T follicular helper cell (primary cell): ENCODE measurements at places on chromosomes 1 and 21.

- DNase-seq: no peak
Measured at GRCh38 chr1:167510244-167510643, 8.1 kb downstream of the CD247 start.

DNA sequence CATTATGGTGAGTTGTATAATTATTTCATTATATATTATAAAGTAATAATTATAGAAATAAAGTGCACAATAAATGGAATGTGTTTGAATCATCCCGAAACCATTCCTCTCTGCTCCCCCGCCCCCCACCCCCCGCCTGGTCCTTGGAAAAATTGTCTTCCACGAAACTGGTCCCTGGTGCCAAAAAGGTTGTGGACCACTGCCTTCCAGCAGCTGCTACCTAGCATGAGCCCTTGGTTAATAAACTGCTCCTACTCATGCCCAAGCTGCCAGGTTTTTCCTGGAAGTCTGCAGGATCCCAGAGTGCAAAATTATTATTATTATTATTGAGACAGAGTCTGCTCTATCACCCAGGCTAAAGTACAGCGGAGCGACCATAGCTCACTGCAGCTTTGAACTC, 6.8 kb upstream of the IFNGR2 start:
- no peak for DNase-seq

GRCh38 chr1:247409869-247410544, 6.0 kb upstream of the NLRP3 start:
- DNase-seq: no peak

DNA sequence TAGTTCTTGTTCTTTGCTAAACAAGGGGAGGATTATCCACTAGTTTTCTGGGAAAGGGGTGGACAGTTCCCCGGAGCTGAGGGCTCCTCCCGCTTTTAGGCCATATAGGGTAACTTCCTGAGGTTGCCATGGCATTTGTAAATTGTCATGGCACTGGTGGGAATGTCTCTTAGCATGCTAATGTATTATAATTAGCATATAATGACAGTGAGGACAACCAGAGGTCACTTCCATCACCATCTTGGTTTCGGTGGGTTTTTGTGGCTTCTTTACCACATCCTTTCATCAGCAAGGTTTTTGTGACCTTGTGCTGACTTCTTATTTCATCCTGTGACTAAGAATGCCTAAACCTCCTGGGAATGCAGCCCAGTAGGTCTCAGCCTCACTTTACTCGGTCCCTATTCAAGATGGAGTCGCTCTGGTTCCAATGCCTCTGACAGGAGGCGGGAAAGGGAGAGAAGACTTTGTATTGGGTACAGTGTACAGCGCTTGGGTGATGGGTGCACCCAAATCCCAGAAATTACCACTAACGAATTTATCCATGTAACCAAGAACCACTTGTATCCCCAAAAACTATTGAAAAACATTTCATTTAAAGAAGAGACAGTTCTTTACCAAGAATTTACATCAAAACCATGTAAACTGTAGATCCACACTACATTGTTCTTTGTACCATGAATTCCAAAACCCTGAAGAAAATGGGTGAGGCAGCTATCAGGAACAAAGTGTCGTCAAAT, 8.7 kb upstream of the SLC2A5 start:
- DNase-seq: no peak

GRCh38 chr1:47870946-47871676, 126.1 kb downstream of the TRABD2B start:
- DNase-seq: no peak

- no peak for DNase-seq
Measured at GRCh38 chr21:26840201-26840600, 5.0 kb downstream of the ADAMTS1 start.

DNA sequence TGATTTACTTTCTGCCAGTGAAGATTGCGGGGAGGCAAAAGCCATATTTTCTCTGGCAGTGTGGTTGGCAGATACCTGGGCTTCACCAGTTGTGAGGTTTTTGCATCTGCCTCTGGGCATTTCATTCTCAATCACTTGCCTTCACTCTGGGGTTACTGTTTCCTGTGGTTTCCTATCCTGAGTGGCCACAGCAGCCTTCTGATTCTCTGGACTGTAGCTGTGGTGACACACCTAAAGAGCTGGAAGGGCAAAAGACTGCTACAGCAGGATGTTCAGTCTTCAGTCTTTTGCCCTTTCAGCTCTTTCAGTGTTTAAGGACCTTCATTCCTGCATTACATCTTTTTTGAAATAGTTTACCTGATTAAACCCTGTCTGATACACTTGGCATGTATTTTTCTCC, 50.5 kb upstream of the GPR52 start:
- DNase-seq: no peak

- no peak for DNase-seq
Measured at GRCh38 chr1:185404907-185405568, 88.0 kb upstream of the IVNS1ABP start.

- peak; percentile 9 for DNase-seq
Measured at GRCh38 chr1:40315795-40316594, 1.1 kb downstream of the COL9A2 start.

- DNase-seq: no peak
Measured at GRCh38 chr21:33824156-33824941, 91.3 kb downstream of the ATP5PO start.

GRCh38 chr1:21702780-21703179, 33.6 kb upstream of the RAP1GAP start:
- no peak for DNase-seq

DNA sequence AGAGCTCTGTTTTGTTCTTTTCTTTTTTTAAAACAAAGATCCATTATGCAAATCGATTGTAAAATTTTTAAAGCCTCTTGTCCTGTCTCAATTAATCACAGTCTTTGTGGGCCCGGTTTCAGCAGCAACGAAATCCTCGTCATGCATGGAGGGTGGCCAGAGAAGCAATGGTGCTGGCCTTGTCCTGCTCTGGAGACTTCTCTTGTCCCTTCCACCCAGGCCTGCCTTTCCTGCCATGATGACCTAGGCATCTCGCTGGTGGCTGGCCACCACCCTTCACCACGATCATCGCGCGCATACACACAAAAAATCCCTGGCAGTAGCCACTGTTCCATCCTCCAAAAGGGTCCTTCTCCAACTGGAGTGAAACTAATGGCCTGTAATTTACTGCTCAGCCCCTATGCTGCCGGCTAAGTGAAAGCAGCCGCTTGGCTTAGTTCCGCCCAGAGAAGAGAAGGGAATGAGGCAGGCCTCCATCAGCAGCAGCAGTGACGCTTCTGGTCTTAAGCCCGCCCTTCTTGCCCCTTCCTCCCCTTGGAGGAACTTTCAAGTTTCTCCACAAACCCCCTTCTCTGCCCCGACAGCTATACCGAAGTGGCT, 309.5 kb downstream of the NPHP4 start:
- no peak for DNase-seq

DNA sequence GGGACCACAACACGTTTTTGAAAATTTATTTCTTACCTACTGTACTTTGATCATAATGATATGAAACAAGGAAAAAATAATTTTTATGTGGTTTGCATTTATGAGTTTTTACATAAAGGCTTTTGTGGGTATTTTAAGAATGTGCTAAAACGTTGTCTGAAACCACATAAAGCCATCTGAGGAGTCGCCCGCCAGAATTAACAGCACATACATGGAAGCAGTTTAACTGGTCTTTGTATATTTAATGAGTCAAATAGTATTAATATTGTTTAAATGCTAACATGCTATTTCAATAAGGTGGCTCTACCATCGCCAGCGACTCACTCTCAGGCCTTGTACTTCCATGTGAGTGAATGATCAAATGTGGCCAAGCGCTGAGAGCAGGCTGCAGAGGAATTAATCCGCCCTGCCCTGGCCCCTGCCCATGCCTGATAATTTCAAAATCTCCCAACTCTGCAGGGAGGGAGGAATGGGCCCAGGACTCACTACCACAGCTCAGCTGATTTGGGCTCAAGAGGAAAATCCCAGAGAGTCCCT, 49.6 kb downstream of the SLC66A1 start:
- no peak for DNase-seq

GRCh38 chr1:31517301-31517700, 59.0 kb upstream of the TINAGL1 start:
- DNase-seq: no peak

- no peak for DNase-seq
Measured at GRCh38 chr1:173448945-173449344, 28.2 kb upstream of the PRDX6 start.

- no peak for DNase-seq
Measured at GRCh38 chr1:43651902-43652301, 2.0 kb downstream of the KDM4A start.

DNA sequence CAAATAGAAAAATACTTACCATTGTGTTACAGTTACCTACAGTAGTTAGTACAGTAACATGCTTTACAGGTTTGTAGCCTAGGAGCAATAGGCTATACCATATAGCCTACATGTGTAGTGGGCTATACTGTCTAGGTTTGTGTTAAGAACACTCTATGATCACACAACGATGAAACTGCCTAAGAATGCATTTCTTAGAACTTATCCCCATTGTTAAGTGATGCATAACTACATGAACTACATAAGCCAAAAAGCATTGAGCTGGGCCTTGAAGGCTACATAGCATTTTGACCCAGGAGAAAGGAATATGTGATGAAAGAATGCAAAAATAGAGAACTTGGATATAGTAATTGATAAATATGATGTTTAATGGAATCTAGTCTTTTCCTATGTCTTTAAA, 46.4 kb upstream of the JUN start:
- DNase-seq: no peak

- no peak for DNase-seq
Measured at GRCh38 chr21:27631471-27631870, 664.6 kb upstream of the ADAMTS5 start.
